ENCODE measurements at places on chromosomes 6 and 20.

GRCh38 chr20:63160641-63161175 is 55.2 kb downstream of the YTHDF1 start:
- DNase-seq = no peak

DNA sequence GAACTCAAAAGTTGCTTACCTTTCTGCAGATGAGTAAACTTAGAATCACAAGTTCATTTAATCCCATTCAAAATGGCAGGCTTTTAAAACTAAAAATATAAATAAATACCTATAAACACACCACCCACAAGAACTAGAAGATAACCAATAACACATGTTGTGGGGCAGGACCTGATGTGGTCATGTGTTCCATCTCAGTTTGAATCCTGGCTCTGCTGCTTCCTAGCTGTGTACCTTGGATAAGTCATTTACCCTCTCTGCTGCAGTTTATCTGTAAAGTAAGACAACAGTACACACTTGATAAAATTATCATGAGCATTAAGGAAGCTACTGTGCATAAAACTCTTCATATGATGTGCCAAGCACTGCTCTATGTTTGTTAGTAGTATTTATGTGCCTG is 22.0 kb downstream of the TRIM27 start:
- DNase-seq = no peak

- DNase-seq = no peak
Measured at GRCh38 chr6:46937642-46938041, 15.9 kb upstream of the ADGRF5 start.

DNA sequence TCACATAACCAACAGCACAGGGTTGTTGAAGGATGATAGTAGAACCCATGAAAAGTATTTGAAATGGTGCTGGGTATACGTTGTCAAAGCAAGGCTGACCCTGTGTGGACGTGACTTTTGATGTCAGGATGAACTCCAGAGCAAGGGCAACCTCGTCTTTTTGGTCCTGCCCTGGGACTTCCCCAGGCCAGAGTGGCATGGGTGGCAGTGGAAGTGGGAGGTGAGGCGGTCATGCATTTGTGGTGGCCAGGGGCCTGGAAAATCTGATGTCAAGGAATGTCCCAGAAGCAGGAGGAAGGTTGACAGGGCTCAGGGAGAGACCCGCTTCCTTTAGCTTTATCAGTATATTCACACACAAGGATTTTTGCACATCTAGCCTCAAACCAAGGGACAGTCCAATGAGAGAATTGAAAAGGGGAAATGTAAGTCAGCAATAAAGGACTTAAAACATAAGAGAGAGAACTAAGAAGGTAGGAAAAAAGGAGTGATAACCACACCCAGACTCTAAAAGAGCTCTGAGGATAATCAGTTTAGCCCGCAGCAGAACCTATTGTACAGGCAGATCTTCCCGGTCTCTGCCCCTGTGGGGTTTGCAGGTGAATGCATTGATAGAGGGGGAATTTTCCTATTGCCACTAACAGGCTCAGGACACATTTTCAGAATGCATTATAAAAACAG is 98.8 kb upstream of the HDGFL1 start:
- no peak for DNase-seq

DNA sequence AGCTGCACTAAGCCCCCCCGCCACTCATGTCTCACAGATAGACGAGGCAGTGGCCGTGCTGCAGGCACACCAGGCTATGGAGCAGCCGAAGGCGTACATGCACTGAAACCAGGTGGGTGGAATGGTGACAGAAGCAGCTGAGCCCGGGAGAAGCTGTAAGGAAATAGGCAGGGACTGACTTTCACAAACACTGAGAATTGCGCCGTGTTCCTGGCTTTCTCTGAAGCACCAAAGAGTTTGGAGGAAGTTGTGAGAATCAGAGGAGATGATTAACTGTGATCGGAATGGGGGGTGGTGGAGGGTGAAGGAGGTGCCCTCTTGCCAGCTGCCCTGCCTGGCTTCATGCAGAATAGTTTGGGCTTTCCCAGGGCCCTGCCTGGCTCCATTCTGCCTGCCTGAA is 21.6 kb downstream of the TOMM34 start:
- no peak for DNase-seq

GRCh38 chr6:108453601-108454185 is 107.0 kb upstream of the FOXO3 start:
- DNase-seq = no peak

DNA sequence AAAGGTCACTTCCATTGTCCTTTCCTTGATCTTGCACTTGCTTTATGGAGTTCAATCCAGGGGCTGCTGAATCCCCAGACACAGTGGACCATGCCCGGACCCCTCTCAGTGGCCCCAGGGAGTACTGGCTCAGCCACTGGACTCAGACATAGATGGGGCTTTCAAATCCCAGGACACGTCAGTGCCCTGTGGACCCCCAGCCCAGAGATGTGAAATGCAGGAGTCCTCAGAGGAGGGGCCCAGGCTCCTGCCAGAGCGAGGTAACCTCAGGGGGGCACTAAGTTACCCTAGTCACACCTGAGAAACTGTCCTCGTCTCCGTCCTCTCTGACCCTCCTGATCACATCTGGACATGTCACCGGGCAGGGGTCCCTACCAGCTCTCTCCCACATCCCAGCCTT is 18.7 kb upstream of the APMAP start:
- no peak for DNase-seq
